ENCODE measurements at places on chromosomes 4 and X.

DNA sequence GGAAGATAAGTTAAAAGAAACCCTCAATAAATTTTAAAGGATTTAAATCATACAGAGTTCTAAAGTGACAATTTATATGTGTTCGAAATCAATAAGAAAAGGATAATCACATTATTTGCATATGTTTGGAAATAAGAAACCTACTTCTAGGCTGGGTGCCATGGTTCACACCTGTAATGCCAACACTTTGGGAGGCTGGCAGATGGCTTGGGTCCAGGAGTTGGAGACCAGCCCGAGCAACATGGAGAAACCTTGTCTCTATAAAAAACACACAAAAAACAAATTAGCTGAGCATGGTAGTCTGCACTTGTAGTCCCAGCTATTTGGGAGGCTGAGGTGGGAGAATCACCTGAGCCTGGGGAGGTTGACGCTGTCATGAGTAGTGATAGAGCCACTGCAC, 8.1 kb upstream of the SAP30 start:
- DNase-seq = no peak

DNA sequence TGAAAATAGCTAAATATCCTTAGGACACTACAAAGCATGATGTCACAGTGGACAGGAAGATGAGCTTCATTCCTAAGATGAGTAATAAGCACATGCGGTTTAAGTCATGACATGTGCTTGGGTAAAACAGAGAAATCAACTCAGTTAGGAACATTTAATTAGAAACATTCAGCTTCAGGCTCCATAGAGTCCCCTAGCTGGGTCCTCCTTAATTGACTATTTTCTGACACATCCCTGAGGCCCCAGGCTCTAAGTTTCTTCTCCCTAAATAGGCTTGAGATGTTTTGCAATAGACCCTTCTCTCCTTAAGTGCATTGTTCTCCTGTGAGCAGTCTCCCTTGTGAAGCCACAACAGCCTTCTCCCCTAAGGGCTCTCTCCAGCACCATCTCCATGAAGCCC, 70.4 kb upstream of the ANXA3 start:
- no peak for DNase-seq

GRCh38 chr4:76061982-76062381, 12.5 kb upstream of the ART3 start:
- no peak for DNase-seq

- DNase-seq = peak; percentile 57
Measured at GRCh38 chrX:108312957-108313356, 125.3 kb downstream of the COL4A6 start.

GRCh38 chrX:66731398-66731797, 92.5 kb upstream of the EDA2R start:
- DNase-seq = peak; percentile 3

DNA sequence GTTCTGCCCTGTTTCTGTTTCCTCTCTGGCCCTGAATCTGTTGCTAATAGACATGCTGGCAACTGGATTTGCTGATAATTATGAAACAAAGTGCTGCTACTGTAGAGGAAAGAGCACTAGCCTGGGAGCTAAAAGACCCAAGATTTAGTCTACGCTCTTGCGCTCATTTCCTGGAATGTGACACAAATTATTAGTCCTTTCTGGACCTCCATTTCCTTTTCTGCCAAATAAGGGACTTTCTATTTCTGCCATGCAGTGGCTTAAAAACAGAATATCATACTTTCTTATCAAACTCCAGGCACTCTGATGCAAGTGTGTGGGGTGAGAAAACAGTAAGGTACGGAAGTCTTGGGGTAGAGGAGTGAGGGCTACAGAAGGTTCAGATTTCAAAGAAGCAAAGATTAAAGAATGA, 48.3 kb upstream of the GPR174 start:
- DNase-seq = no peak

DNA sequence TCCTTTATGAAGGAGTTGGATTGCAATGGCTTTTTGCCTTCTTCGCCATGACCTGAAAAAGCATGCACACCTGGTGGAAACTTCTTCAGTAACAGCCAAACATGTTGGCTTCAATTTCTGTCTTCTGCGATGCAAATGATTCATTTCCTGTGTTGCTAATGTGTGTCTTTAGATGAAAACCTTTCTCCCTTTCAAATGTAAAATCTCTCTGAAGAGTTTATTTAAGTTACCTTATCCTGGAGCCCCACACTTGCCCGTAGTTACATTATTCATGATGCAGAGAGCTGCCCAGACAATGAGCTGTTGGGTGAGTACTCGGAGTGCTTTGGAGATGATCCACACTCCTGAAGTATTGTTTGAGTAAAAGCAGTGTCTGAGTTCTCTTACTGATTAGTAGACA, 1100.9 kb downstream of the RPA4 start:
- no peak for DNase-seq

GRCh38 chr4:82213485-82214417, 160.0 kb downstream of the HNRNPD start:
- no peak for DNase-seq

GRCh38 chrX:13373027-13373426, 53.2 kb upstream of the ATXN3L start:
- DNase-seq = no peak

GRCh38 chr4:42271096-42271495, 118.6 kb upstream of the BEND4 start:
- no peak for DNase-seq

- no peak for DNase-seq
Measured at GRCh38 chrX:108033890-108034289, 11.0 kb upstream of the VSIG1 start.

GRCh38 chr4:154491341-154492271, at the start of gene DCHS2:
DCHS2 (minus strand) TSS chr4:154491799; CDS start chr4:154491355, 444 bp downstream.
- no peak for DNase-seq

DNA sequence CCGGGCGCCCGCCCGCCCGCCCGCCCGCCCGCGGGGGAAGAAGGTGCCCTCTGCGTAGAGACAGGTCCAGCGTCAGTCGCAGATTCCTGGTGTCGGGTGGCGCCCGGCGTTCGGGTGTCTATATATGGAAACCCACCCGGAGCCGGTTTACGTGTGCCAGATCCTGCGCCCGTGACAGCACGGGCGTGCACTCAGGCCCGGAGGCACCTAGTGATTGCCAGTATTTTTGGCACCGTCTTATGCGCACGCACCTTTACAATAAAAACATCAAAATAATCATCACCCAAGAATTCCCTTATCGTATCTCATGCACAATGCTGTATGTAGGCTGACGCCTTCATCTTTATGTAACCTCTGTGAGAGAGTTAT, 519 bp downstream of the SLC25A4 start:
- no peak for DNase-seq

DNA sequence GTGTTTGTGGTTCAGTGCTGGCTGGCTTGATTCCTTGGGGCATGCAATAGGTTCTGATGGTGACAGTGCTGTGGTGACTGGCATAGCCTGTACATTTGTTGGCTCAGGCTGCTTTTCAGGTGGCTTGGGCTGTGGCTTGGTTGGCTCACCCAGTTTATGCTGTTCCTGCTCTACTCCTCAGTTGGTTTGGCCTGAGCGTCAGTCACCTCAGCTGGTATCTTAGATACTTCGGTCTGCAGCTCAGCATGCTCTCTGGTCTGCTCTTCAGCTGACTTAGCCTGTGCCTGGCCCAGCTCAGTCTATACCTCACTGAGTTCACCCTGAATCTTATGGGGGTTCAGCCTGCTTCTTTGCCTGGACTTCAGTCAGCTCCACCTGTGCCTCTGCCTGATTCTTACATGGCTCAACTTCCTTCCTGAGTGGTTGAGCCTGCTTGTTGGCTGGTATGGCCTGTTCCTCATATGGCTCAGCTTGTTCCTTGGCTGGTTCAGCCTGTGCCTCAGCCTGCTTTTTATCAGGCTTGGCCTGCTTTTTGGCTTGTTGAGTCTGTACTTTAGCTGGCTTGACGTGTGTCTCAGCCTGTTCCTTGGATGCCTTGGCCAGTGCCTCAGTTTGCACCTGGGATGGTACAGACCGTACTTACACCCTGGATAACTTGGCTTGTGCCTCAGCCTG, 170.6 kb downstream of the MSN start:
- DNase-seq = no peak

GRCh38 chr4:10033191-10033881, 12.0 kb upstream of the SLC2A9 start:
- DNase-seq = no peak

- no peak for DNase-seq
Measured at GRCh38 chr4:31069151-31069550, 349.0 kb downstream of the PCDH7 start.

DNA sequence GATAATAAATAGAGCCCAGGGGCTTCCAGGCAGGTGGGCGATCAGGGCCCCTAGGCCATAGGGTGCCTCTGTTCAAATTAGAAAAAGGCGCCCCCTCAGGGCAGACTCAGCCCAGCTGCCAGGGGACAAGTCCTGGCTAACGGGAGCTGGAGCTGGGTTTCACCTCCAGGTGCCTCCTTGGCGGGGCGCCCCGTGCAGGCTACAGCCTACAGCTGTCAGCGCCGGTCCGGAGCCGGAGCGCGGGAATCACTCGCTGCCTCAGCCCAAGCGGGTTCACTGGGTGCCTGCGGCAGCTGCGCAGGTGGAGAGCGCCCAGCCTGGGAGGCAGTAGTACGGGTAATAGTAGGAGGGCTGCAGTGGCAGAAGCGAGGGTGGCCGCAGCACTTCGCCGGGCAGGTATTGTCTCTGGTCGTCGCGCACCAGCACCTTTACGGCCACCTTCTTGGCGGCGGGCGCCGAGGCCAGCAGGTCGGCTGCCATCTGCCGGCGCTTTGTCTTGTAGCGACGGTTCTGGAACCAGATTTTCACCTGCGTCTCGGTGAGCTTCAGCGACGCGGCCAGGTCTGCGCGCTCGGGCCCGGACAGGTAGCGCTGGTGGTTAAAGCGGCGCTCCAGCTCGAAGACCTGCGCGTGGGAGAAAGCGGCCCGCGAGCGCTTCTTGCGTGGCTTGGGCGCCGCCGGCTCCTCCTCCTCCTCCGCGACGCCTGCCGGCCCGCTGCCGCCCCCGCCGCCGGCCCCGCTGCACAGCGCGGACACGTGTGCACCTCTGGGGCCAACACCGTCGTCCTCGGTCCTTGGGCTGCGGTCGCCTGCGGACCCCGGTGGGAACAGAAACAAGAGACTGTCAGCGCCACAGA, 2.4 kb downstream of the NKX3-2 start:
- no peak for DNase-seq

- DNase-seq = no peak
Measured at GRCh38 chr4:179543771-179544170, 2101.5 kb upstream of the AGA start.

DNA sequence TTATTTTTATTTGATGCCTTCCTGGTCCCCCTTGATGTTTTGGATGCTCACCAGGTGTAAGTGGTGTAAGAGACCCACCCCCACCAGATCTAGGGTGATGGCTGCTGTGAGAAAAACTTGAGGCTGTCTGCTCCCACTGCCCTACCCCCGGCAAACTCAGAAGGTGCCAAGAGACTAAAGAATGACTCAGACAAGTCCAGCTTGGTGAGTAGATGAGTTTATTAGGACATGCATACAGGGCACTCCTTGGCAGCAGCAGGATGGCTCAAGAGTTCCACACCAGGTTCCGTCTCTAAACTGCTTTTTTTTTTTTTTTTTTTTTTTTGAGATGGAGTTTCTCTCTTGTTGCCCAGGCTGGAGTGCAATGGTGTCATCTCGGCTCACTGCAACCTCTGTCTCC, 84.0 kb upstream of the HPF1 start:
- DNase-seq = no peak

- no peak for DNase-seq
Measured at GRCh38 chr4:100880011-100880410, 362.2 kb upstream of the EMCN start.

DNA sequence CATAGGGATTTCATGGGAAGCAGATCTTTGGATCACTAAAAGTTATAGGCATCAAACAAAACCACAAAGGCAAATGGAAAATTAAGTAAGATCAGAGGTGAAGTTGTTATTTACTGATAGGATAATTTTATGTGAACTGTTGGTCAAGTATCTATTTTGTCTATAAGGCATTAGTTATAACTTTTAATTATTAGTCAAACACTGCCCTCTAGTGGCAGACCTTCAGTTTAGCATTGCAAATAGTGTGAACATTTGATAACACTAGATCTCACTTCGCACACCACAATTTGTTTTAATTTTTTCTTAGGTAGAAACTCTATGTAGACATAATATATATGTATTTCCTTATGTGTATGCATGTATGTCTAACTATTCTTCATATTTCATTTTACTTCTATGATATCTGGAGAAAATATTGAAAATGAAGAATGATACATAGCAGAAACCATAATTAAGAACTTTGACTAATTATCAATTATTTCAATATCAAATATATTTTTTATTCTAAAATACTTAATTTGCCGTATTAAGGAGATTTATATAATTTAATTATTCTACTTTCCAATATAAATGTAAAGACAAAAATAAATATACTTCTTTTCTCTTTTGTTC, 214.5 kb upstream of the TACR3 start:
- no peak for DNase-seq

DNA sequence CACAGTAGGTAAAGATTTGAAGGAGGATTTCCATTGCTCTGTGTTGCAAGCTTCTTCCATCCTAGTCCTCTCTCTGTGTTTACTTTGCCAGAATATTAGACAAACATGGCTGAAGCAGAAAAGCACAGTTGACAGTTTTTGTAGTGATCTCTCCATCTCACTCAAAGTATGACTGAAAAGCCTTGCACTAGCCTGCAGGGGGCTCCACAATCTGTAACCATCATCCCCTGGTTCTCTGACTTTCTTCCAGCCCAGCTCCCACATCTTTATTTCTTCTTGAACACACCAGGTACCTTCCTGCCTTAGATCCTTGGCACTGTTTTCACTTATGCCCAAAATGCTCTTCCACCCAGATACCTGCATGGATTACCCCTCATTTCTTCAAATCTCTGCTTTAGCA, 34.1 kb upstream of the HHIP start:
- no peak for DNase-seq

GRCh38 chr4:75710246-75710645, 14.1 kb upstream of the USO1 start:
- DNase-seq = no peak

DNA sequence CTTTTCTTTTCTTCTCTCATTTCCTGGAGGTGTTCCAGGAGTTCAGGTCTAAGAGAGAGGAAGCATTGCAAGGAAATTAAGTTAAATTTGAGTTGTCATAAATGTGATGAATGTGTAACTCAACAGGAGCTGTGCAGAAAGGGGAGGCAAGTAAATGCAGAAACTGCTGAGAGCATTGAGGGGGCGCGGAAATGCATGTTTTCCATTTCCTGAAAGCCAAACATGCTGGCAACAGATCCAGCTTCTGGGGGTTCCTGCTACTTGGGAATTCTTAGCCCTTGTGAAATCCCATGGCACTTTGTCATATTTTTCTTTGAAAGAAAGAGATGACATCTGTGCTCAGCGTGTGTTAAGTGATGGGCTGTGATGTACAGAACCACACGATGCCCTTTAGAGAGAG, 33.8 kb upstream of the NAP1L5 start:
- DNase-seq = no peak

DNA sequence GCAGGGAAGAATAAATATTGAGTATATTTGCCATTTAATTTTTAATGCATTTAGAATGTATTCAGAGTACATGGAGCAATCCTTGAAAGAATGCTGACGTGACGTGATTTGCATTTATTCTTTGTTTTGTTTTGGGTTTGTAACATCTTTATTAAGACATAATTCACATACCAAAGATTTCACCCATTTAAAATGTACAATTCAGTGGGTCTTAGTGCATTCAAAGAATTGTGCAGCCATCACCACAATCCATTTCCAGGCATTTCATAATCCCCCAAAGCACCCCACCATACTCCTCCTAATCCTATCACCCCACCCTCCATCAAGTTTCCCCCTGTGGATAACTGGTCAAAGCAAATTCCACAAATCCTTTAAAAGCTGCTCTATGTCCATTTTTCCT, 87.4 kb downstream of the FAM9B start:
- no peak for DNase-seq

GRCh38 chr4:47493238-47494123, 8.4 kb downstream of the ATP10D start:
- no peak for DNase-seq

Measured in DMS153 (cell line).